ENCODE measurements at places on chromosomes 16 and 17.

- no peak for DNase-seq
These were observed 96.9 kb downstream of the ADCY9 start for GRCh38 chr16:4019371-4019791.

GRCh38 chr17:76541739-76542454 is 2.1 kb downstream of the PRCD start:
- no peak for DNase-seq

- no peak for DNase-seq
These were observed 104.3 kb downstream of the PHKB start for GRCh38 chr16:47565454-47565853.

GRCh38 chr17:41986634-41987033 is 20.0 kb downstream of the CNP start:
- DNase-seq, result no peak

- DNase-seq, result no peak
These were observed 8.2 kb downstream of the CIITA start for GRCh38 chr16:10885246-10885645.

- no peak for DNase-seq
These were observed 86.7 kb downstream of the SHISA9 start for GRCh38 chr16:12988071-12988470.

- no peak for DNase-seq
These were observed 23.1 kb downstream of the PIPOX start for GRCh38 chr17:29066047-29066446.

- no peak for DNase-seq
These were observed 5.9 kb upstream of the MYO15A start for GRCh38 chr17:18102640-18103039.

DNA sequence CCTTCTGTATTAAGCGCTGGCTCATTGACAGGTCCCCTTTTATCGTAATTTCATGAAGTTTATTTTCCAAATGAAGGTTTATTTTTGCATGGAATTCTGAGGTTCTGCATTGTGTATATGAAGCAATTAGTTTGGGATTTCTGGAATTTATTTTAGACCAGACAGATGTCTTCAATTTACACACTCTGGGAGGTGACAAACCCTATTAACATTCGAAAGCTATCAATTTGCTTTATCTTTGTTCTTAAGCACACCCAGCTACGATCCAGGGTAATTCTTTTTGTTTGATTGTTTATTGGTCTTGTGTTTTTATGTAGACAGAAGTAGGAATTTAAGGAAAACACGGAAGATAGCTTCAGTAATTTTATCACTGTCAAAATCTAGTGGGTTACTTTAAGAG is 264.6 kb downstream of the HS3ST3A1 start:
- no peak for DNase-seq

GRCh38 chr17:81074875-81075274 is 39.9 kb downstream of the BAIAP2 start:
- DNase-seq, result no peak

GRCh38 chr16:14280541-14280940 is 209.4 kb downstream of the MRTFB start:
- no peak for DNase-seq

DNA sequence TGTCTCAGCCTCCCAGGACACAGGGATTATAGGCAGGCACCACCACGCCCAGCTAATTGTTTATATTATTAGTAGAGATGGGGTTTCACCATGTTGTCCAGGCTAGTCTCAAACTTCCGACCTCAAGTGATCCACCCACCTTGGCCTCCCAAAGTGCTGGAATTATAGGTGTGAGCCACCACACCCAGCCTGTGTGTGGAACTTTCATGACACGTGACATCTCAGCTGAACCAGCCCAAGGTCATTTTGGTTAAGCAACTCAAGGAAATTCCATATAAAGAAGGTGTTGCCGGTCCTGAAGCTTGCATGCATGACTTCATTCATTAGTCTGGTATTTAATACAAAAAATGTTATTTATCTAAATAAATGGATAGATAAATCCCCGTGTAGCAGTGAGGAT is 145.5 kb downstream of the AXIN2 start:
- DNase-seq, result no peak
